ENCODE measurements at places on chromosomes 5 and 9.

DNA sequence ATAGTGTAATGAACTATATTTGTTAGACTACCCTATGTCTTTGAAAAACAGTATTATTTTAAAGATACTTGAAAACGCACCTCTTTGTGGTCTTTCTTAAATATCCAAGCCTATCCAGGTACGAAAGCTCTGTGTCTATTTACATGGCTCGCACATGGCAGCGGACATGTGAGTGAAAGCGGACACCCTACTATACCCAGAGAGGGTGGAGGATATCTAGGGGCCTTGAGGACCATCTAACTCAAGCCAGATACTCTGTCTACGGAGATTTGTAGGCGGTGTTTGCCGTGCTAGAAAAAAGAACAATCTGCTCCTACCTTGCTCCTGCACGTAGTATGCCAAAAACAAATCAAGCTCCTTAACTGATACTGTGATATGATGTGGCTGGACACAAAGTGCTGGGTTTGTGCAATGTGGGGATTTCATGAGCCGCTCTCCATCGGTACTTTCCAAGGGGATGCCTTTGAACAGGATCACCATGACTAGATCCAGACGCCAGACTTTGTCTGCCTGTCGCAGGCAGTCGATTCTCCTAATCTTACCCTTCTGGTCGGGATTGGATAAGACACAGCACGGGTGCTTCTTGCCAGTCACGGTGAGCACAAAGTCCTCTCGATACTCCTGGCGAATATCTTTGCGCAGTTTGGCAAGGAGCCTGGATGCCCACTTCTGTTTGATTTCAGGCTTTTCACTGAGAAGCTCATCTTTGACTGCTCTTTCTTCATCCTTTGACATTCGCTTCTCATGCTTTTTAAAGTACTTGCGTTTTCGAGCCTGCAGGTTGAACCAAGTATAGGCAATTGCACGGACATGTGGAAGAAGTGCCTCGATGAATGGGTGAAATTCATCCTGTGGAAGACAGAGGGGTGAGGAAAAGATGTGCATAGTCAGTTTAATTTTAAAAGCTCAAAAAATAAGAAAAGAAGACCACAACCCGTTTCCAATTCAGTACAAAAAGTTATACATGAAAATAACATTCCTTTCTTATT, 7.0 kb downstream of the NFIB start:
- DNase-seq: no peak

- DNase-seq: no peak
Measured at GRCh38 chr5:128338649-128339048, 199.4 kb downstream of the FBN2 start.

DNA sequence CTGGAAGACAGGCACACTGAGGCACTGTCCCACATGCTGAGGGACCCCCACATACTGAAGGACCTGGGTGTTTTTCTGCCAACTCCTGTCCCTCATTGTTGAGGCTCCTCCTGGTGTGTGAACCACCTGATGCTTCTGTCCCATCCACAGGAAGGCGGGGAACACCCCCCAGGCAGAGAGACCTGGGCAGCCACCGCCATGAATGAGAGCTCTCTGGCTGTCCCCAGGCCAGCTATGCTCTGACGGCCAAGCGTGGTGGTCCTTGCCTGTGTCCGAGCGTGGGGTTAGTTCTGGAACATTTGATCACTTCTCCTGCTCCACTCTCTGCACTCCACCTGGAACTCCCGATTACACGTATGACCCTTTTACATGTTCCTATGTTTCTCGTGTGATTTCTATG, 11.9 kb upstream of the LRRC14B start:
- no peak for DNase-seq

DNA sequence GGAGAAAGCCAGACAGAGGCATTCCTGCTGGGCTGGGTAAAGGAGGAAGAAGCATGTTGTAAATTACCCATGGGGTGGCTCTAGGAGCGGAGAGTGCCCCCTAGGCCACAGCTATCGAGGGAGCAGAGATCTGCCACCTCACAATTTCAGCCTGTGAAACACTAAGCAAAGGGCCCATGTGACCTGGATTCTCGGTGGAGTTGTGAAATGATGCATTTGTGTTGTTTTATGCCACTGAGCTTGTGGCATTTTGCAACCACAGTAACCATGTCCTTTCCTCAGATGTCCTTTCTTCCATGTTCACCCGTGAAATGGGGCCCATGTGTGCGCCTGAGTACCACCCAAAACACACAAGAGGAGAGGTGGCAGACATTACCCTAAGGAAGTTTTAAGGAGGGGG, 159.3 kb downstream of the SYK start:
- no peak for DNase-seq

DNA sequence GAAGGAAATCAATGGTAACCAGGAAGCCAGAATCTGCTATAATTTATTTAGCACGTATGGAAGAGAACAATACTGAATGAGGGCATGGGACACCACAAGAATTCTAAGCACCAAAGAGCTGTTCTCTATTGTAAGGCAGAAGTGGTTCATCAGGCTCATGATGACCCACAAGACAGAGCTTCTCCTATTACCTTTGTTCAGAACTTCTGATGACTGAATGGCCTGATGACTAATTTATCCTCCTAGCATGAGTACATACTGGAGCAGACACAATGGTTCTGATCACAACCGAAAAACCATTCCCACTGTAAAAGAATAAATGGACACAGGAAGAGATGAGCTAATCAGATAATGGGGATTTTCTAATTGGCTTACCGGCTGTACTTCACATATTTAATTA, 329.8 kb upstream of the PDE4D start:
- no peak for DNase-seq

DNA sequence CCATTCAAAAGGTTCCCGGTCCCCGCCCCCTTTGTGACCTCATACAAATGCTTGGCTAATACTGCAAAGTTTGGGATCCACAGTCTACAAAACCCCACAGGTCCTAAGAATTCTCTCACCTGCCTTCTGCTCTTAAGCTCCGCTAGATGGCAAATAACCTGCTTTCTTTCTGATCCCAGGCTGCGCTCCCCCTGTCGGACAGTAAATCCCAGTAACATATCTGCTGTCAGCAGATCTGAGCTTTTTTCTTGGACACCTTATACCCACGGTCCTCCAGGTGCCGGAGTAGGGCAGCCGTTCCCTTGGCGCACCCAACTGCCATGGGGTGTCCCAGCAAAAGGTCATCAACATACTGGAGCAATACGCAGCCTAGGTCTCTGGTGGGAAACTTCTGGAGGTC, 39.0 kb upstream of the PPP1R26 start:
- no peak for DNase-seq

GRCh38 chr9:95822583-95823431, 52.7 kb upstream of the ERCC6L2 start:
- no peak for DNase-seq

DNA sequence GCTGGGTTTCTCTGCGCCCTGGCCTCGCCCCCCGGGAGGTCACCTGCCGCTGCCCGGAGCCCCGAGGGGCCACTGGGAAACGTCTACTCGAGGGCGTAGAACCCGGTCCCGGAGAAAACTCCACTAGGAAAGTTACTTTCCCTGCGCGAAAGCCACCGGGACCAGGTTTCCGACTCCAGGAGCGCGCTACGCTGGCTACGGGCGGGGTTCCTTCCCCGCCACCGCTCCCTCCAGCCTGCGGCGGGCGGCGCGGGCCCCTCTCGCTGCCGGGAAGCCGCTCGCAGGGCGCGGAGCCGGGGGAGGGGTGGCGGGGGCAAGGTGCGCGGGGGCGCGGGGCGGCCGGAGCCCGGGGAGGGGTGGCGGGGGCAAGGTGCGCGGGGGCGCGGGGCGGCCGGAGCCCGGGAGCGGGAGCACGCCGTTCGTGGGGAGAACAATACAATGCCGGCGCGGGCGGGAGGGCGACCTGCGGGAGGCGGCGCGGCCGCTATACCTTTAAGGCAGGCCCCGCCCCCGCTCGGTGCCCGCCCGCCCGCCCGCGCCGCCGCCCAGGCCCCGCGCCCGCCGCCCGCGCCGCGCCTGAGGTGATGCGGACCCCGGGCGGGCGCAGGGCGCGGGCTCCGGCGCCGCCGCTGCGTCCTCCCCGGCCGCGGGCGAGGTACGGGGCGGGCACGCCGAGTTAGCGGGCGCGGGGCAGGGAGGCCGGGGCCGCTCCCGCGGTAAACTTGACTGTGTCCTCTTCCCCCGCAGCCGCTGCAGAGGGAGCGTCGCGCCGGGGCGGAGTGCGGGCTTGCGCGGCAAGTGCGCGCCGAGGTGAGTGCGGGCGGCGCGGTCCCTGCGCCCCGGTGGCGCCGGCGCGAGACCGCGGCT, 278.1 kb downstream of the AOPEP start:
- DNase-seq: peak; percentile 33

- DNase-seq: no peak
Measured at GRCh38 chr5:68409259-68409658, 193.7 kb downstream of the PIK3R1 start.

GRCh38 chr5:103424026-103424425, 138.6 kb downstream of the NUDT12 start:
- no peak for DNase-seq

DNA sequence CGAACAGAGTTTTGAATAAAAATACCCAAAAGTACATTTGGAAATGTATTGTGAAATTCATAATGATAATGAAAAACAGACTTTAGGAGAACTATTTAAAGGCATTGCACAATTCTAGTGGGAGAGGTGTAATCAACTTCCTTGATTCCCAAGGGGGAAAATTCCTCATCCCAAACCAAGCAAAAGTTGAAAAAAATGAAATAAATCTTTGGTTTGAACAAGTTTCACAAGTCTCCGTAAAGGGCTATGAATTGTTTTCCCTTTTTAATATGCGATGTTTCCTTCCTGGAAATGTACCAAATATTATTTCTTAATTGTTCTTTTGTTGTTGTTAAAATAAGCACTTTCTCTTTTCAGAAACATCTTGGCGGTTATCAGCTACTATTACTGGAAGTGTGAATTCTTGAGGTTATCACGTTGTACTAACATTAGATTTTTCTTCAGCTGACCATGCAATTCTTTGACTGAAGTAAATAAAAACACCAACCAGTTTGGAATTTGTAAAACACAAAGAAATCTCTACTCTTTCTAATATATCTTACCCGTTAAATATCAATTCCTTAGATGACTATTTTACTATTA, 59.3 kb downstream of the SVEP1 start:
- DNase-seq: no peak

DNA sequence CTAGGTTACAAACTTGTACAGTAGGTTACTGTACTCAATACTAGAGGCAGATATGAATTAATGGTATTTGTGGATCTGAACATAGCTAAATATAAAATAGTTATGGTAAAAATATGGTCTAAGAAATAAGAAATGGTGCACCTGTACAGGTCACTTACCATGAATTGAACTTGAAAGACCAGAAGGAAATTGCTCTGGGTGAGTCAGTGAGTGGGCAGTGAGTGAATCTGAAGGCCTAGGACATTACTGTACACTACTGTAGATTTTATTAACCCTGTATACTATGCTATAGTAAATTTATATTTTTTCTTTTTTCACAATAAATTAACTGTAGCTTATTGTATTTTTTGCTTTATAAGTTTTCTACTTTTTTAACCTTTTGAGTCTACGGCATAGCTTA, 1020.4 kb downstream of the CDH18 start:
- DNase-seq: no peak

DNA sequence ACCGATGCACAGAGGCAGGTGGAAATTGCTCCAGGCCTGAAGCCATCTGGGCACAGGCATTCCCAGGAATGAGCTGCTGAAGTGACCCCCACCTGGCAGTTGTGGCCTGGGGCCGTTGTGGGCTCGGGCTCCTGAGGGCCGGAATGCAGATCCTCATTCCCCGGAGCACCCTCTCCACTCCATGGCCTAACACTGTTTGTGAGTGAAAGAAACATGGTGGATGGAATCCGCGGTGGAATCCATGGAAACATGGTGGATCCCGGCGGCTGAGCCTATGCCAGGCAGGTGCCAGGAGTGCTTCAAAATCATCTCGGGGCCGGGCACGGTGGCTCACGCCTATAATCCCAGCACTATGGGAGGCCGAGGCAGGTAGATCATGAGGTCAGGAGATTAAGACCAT, 3.6 kb upstream of the SARDH start:
- DNase-seq: no peak

DNA sequence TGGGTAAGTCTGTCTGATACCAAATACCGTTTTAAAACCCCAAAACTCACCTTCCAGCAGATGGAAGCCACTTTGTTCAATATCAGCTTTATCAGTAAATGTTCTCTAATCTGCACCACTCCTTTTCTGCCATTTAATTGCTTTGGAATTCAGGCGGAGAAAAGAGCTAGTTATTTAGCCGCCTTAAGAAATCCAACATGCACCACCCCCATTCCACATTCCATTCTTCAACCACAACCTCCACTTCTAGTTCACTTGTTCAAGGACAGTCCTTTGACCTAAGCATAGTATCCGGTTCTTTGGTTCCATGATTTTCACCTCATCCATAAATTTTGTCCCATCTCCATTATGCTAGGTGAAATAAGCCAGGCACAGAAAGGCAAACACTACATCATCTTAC, 240.1 kb downstream of the DNAH5 start:
- no peak for DNase-seq

All from endothelial cell (in vitro differentiated cells).